Fibroblast of upper back skin (primary cell): ENCODE measurements at places on chromosomes 5 and 9.

- DNase-seq: no peak
Measured at GRCh38 chr5:176892663-176893062, 6.5 kb downstream of the HK3 start.

GRCh38 chr5:171593976-171594375, 174.5 kb downstream of the FGF18 start:
- no peak for DNase-seq

DNA sequence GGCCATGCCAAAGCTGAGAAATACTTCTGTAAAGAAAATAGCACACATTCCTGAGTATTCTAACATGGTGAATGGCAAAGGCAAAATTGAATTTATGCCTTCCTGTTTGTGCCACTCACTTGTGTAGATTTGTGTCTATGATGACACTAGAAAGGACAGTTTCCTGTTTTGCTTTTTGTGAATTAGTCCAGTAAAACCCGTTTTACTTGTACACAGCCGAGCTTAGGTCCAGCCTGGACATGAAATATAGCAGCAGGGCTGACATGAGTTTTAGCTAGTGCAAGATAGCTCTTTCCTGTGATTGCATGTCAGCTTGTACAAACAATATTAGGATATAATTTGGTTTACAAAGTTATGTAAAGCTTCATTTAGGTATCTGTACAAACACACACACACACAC, 1891.7 kb upstream of the WWC1 start:
- no peak for DNase-seq

DNA sequence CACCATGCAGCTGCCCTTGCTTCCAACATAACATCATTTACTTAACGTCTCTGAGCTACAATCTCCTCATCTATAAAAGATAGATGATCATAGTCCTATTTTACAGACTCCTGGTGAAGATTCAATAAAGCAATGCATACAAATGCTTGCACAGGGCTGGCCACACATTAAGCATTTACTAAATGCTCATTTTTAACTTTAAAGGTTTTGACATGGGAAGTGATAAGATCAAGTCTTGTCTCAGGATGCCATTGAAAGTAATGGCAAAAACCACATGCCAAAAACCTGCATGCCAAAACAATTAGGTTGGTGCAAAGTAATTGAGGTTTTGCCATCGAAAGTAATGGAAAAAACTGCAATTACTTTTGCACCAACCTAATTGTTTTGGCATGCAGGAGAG, 181.2 kb upstream of the ADRA1B start:
- peak; percentile 3 for DNase-seq

DNA sequence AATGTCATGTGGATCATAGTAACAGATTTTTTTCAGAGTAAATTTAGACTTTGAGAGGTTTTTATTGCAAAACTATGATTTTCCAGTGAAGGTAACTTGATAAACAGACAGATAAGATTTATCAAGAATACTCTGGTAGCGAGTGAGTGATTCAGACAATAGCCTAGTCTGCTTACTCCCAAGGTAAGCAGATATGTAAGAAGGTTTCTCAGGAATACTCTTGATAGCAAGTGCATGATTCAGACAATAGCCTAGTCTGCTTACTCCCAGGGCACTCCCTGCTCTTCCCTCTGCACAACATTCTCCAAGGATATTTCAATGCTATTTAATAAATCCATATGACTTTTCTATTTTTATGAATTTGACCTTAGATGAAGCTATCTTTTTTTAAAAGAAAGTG, 1881.5 kb downstream of the EFNA5 start:
- peak; percentile 14 for DNase-seq

DNA sequence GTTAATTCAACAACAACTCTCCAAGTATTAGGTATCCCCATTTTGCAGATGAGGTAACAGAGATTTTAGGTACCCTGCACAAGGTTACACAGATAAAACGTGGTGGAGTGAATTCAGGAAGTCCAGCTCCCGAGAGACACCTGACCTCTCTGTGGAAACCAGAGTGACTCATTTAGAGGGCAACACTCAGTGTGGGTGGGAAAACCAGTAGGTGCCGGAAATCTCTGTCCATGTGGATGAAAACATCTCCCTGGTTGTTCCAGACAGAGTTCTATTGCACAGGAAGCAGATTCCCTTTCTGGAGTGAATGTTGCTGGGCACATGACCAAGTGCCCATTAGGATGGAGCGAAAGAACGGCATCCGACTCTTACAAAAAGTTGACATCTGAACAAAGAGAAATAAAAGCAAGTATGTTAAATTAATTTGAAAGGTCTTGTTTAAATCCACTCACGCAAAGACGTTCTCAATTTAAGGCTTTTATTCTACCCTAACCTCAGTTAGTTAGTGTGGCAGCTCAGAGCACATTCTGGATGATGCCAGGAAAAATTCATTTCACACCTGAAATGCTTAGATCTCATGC, 391.9 kb upstream of the WWC1 start:
- DNase-seq: no peak

DNA sequence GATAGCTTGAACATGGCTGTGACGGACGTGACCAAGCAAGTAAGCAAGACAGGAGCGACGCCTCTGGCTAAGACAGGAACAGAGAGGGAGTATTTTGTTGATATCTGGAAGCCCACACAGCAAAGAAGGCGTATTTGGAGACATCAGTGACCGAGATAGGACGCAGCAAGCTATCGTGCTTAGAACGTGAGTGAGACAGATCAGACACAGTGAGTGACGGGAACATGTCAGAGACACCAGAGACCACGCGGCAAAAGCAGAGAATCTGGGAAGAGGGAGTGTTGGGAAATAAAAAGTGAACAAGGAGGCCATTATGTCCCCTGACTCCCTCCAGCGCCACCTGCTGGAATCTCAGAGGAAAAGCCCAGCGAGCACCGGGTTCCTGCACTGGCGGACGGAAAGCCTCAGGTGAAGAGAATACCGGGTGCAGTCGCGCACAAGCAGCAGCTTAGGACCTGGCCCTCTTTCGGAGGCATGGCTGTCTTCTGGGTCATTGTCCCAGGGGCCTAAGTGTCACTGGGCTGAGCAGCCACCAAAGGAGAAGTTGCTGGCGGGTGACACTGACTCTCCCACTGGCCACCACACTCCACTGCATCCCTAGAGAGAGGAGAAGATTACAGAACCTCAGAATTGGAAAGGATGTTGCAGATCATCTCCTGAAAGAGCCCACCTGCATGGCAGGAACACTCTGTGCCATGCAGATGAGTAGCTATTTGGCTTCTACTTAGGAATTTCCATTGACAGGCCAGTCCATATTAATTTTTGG, 99.1 kb downstream of the FBXO38 start:
- DNase-seq: peak; percentile 40

DNA sequence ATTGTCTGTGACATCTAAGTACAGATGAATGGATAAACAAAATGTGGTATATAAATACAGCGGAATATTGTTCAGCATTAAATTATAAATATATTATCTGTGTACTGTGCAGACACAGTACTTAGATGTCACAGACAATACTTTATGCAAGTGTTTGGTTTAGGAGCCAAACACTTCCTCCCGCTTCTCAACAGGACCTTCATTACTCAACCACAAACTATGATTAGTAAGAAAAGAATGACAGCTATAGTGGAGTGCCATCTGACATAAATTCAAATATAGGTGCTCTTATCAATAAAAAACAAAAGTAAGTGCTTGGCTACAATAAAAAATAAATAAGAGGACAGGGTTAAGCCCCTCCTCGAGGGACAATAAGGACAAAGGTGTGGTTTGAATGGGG, 38.9 kb upstream of the STX17 start:
- DNase-seq: no peak

GRCh38 chr9:4022435-4023067, 277.3 kb downstream of the GLIS3 start:
- DNase-seq: no peak

DNA sequence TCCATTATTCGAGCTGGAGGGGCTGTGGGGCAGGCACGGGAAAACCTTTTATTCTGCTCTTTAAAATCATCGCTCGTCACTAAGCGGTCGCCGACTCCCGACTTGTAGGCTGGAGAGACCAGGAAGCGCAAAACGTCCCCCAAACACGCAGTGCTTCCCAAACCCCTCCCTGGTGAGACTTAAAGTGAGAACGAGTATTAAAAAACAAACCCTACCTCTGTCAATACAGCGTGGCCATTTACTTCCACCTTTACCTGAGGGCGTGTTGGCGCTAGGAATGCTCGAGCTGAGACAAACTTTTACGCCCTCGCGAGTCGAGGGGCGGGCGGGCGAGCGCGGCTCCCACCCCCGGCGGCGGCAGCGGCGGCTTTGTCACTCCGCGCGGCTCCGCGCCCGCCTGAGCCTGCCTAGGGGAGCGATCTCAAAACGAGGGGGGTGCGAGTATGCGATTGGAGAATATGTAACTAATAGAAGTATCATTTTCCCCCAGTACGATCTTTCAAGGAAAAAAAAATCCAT, at the start of gene NR2F1-AS1:
Gene NR2F1-AS1, minus strand, starts transcription at position 293 of the 519 bp plus-strand sequence.
- DNase-seq: no peak

GRCh38 chr9:19154135-19154612, 26.9 kb upstream of the PLIN2 start:
- peak; percentile 65 for DNase-seq
